ENCODE measurements at places on chromosomes 1 and 21.

DNA sequence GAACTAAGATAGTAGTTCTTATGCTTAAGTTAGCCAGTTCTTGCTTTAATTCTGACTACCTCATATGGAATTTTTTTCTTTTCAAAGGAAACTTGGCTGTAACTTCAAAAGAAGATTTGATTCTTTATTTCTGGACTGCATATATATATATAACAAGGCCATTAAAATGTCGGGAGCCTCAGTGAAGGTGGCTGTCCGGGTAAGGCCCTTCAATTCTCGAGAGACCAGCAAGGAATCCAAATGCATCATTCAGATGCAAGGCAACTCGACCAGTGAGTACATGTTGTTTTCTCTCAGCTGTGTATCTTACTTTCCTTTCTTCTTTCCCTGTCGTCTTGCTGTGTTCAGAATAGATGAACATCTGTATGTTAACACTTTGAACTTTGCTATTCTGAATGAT lies 21.8 kb downstream of the KIF1B start:
- DNase-seq = no peak

DNA sequence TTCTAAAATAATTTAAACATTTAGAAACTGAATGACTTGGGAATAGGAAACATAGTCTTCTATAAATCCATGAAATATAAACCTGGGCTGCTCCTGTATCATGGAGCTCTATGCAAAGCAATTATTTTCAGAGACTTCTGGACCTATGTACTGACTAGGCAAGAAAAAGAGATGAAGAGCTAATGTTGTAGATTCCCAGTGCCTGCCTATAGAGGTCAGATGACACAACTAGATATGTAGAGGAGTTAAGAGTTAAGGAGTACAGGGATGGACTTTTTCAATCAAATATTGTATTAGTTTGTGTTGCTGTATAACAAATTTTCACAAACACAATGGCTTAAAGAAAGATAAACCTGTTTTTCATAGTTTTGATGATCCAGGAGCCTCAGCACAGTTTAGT lies 1434.5 kb downstream of the KCNT2 start:
- no peak for DNase-seq

- no peak for DNase-seq
Measured at GRCh38 chr21:36065497-36066036, 4.3 kb upstream of the CBR1 start.

- no peak for DNase-seq
Measured at GRCh38 chr1:48560577-48560976, 88.6 kb upstream of the SPATA6 start.
